Activated CD4-positive, CD25-positive, alpha-beta regulatory T cell (primary cell): ENCODE measurements at places on chromosomes 7 and 10.

DNA sequence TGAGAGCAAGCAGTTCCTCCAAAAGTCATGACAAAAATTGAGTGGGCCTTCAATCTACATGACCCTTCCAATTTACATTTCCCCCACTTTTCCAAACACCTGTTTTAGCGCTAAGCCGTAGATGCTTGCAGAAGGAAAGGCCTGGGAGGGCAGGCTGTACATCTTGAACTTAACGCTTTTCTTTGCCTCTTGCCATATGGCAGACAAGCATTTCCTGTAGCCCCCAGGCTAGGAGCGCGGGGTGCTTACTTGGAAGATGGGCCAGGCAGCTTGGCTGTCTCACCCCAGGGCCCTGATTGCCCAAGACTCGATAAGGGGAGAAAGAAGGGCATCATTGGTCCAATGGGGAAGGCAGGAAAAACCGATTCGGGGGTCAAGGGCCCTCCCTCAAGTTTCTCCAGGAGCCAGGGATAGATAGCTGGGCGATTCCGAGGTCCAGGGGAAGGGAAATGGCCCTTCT is 1.8 kb downstream of the HOXA10 start:
- no peak for DNase-seq

- DNase-seq = no peak
These were observed 69.7 kb downstream of the CALML3 start for GRCh38 chr10:5594271-5595049.

- no peak for DNase-seq
These were observed 588.5 kb downstream of the TNS3 start for GRCh38 chr7:46993396-46993795.

- DNase-seq = no peak
These were observed 125.6 kb downstream of the VIPR2 start for GRCh38 chr7:159019111-159019510.

- DNase-seq = no peak
These were observed 59.8 kb downstream of the COL13A1 start for GRCh38 chr10:69861251-69862240.

DNA sequence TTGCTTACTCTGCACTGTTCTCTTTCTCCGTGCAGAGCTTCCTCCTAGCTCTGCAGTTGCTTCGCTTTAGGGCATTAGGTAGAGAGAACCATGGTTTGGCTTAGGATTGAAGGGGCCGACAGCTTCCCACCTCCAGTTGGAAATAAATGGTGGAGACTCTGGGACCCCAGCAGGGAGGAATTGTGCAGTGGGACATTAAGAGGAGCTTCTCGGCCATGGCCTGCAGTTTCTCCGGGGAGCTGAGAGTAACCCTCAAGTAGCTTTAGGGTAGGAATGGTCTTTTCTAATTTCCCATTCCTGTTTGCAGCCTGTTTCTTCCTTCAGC is 1.2 kb downstream of the SUFU start:
- no peak for DNase-seq

DNA sequence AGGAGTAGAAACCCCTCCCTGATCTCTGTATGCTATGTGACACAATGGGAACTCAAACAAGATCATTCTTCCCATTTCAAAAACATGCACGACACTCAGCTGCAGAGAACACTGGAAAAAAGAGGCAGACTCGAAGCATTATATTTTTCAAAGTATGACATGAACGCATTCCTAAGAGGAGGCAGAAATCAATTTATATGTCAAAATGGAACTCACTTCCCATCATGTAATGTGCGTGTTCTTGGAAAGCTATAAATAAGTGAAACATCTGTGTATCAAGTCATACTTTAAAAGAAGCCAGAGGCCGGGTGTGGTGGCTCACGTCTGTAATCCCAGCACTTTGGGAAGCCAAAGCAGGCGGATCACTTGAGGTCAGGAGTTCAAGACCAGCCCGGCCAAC is 142.7 kb downstream of the ICA1 start:
- no peak for DNase-seq

DNA sequence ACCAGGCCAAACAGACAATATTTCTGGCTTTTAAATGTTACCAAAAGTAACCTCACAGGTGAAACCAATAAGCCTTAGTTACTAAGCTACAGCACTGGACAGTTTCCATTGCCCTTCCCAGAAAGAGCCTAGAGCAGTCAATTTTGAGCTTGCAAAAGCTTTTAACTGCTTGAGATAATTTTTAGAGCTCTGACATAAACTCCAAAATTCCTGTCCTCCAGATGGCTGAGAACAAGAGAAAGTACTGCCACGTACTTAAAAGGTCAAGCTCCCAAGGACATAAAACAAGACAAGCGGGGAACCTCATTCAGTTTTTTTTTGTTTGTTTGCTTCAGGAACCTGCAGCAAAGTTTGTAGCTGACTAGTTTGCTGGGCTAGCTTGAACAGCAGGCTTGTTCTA is 54.1 kb downstream of the BBS9 start:
- no peak for DNase-seq

DNA sequence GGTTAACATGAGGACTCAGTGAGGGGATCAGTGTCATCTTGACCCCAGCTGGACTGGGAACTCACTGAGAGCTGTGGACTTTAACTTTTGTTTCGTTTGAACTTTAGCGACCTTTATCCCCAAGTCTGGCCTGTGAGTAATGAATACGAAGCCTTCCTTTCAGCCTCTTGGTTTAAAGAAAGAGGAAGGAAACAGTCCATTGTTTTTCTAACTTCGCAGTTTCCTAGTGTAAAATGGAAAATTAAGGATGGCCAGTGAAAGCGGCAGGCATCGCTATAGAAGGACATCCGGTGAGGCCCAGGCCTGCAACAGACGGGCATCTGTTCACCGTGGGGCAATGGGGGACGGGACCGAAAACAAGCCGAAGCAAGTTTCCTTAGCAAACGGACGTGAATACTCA is 44.1 kb upstream of the ADO start:
- DNase-seq = no peak

DNA sequence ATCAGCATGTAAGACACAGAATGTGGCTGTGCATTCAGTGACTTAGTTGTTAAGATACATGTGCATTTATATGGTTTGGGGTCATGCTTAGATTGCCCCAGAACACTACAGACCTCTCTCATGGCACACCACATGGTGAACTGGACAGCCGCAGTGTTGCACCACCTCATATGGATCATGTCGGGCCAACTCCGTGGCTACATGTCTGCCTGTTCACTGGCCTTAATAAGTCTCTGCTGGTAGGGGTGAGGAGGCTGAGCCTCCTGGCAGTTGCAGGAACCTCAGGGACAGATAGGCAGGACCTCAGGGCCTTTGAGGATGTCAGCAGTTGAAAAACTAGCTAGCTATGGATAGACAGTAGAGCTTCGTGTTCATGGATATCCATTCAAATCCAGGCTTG is 751.0 kb downstream of the GRID1 start:
- no peak for DNase-seq

- no peak for DNase-seq
These were observed 7.8 kb upstream of the DPYSL4 start for GRCh38 chr10:132178672-132179545.

GRCh38 chr10:59346321-59346720 is 16.0 kb downstream of the FAM13C start:
- no peak for DNase-seq

- DNase-seq = no peak
These were observed 391.8 kb upstream of the ETV1 start for GRCh38 chr7:14381306-14381705.

GRCh38 chr7:13104128-13104527 is 416.7 kb downstream of the ARL4A start:
- DNase-seq = no peak

DNA sequence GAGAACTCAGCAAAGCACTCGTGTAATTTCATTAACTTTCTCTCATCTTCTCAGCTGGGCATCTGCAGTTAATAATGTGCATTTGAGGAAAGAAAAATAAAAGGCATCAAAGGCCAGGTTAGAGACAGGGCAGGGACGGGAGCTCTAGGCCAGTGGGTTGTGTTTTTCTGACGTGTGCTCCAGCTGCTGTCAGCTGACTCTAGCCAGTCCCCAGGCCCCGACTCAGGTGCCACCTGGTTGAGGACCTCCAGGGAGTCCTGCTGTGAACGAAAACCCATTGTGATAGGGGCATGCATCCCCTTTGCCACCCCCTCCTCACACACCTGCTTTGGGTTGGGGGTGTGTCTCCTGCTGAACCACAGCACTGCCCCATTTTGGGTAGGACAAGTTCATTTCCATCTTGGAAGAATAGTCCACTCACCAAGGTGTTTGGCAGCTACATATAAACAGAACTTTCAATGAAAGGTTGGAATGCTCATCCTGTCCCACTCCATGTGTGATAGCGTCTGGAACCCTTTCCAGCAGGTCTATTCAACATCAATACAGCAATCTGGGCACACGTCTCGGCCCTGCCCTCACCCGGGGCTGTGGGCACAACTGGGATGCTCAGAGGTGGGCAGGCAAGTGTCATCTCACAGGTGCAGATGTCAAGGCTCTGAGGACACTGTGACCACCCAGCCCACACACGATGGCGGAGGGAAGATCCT is 146.1 kb upstream of the FAM20C start:
- DNase-seq = no peak

DNA sequence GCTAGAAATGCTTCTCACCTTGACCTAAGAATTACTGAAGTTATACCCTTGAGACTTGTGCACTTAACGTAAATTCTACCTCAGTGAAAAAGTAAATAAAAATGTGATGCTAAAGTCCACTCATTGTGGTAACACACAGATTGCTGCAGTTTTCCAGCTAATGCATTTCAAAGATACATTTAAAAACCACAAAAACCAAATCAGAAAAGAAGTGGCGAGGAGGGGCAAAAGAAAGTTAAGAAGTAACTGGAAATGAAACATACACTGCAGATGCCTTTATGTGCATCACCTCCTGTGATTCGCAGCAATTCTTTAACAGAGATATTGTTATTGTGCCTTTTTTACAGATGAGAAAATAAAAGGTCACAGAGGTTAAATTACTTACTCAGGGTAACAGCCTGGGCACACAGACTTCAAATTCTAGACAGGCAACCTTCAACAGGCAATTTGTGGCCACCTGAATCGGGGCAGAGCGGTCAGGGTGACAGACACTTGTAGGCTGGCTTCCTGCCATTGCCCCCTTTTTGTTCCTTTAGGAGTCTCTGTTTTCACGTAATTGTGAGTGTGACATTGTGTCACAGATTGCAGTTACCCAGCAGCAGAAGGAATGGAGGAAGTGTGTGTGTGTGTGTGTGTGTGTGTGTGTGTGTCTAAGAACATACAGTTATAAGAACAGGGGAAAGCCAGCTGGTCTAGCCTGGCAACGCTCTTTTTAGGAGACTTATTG is 1.9 kb downstream of the WIPF3 start:
- DNase-seq = no peak

DNA sequence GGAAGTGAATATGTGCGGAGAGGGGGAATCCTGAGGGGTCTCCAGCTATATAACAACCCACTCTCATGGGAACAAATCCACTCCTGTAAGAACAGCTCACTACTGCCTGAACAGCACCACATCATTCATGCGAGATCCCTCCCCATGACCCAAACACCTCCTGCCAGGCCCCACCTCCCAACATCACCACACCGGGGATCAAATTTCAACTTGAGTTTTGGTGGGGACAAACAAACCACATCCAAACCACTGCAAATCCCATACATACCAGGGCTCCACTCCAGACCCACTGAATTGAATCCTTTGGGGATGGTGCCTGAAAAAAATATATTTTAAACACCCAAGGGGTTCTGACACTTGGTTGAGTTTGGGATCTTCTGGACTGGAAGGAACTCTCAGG is 181.5 kb upstream of the PLXNA4 start:
- DNase-seq = no peak

DNA sequence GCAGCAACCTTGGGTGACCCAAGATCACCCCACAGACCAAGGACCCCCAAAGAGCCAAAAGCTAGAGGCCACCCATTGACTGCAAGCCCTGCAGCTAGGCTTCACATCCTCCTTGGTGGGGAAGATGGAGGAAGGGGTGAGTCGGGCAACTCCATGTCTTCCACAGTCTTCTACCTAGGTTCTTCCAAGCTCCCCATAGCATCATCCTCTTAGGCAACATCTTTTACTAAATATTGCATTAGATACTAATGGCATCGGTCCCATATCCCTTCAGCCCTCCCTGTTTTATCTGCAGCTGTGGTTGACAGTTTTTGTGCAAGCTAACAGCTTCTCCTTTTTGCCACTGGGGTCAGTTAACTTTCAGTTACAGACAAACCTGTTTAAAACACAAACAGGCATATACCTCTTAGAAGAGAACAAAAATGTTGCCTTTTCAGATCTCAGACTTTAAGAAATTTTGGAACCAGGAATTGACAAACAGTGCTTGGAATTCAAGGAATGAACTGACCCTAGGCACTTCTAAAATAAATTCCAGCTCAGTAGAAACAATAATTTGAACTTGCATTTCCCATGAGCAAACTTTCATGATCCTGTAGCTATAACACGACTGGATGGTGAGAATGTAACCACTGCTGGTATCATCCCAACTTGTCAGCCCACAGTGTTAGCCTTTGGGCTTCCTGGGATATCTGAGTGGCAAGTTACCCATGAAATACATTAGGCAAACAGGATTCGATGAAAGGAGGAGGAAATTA is 33.9 kb upstream of the MSMB start:
- no peak for DNase-seq

DNA sequence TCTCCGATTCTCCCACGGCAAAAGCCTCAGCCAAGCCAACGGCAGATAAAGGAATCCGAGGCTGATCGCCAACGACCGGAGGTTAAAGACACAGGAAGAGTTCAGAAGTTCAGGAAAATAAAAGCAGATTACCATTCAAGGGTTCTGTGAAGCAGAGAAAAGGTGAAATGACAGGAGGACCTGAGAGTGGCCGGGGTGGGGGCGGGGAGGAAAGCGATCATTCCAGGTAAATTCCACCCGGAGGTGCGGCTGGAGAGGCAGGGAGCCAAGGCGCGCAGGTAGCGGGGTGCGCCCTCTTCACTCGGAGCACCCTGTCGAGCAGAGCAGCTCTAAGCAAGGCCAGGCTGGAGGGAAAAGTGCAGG is 35.3 kb upstream of the SEPHS1 start:
- no peak for DNase-seq

DNA sequence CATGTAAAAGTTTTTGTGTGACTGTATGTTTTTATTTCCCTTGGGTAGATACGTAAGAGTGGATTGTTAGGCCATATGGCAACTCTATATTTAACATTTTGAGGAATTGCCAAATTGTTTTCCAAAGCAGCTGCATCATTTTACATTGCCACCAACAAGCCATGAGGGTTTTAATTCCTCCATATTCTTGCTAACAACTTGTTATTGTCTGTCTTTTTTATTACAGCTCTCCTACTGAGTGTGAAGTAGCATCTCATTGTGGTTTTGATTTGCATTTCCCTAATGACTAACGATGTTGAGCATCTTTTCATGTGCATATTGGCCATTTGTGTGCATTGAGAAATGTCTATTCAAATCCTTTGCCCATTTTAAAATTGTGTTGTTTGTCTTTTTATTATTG is 94.9 kb downstream of the CARD11 start:
- DNase-seq = no peak

DNA sequence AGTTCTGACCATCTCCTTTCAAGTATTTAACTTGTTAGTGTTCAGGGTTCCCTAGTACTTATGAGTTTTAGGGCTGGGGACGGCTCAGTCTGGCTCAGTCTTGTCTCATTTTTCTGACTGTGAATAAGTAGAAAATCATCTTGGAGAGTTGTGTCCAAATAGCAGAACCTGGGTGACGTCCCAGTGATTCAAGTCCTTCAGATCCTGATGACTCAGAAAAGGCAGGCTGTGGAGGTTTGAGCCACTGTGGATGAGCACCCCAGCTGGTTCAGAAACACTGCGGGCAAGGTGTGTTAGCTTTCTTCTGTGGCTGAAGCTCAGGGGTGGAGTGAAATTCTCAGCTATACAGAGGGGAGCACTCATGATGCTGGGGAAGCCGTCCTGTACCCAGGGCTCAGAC is 154.4 kb upstream of the NPY start:
- no peak for DNase-seq

GRCh38 chr10:112991888-112992491 is 41.9 kb downstream of the TCF7L2 start:
- DNase-seq = no peak

- DNase-seq = no peak
These were observed 92.6 kb downstream of the JAZF1 start for GRCh38 chr7:28088032-28088431.
